ENCODE measurements at places on chromosomes 3 and 15.

DNA sequence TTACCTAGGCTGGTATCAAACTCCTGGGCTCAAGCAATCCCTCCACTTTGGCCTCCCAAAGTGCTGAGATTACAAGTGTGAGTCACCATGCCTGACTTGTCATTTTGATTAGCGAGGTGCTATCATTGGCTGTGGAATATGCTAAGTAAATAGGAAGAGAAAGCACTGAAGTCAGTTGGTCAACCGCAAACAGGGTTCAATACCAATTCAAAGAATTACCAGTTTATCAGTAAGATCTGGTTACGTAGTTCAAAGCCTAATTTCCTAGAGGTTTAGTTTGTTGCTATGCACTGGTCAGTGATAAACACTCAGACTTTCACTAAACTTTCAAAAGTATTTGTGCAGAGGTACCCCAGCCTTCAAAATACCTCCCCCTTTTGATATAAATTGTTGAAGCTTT, 29.5 kb downstream of the GLB1 start:
- peak; percentile 50 for DNase-seq

DNA sequence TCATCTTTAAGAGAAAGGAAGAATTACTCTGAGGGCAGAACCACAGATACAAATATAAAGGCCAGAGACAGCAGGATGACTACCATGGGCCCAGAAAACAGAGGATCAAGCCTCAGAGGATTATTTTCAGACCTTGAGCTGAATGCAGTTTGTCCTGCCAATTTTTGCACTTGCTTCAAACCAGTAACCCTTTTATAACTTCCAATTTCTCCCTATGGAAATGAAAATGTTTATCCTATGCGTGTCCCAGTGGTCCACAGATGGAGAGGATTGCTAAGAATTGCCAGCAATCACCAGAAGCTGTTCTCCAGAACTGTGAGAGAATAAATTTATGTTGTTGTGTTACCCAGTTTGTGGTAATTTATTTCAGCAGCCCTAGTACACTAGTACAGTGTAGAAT, 26.4 kb upstream of the MME start:
- DNase-seq = no peak

DNA sequence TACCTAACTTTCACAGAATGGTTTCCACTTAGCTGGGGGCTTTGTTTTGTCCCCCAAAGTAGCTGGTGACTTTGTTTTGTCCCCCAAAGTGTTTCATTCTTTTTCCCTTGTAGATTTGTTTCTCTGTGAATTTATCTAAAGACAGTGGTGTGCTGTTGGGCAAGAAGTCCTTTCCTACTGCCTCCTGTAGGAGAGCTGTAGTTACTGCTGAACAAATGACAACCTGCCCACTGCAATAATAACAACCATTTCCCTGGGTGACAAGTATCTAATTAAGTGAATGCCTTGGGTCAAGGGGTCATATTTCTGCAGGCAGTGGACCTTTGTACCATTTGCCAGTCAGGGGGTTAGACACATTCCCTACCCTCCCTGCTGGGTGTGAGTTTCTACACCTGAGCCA, 125.4 kb upstream of the BFSP2 start:
- DNase-seq = no peak

GRCh38 chr3:160478338-160478737, 28.8 kb upstream of the TRIM59 start:
- no peak for DNase-seq

GRCh38 chr3:6532101-6532500, 328.8 kb upstream of the GRM7 start:
- DNase-seq = no peak

DNA sequence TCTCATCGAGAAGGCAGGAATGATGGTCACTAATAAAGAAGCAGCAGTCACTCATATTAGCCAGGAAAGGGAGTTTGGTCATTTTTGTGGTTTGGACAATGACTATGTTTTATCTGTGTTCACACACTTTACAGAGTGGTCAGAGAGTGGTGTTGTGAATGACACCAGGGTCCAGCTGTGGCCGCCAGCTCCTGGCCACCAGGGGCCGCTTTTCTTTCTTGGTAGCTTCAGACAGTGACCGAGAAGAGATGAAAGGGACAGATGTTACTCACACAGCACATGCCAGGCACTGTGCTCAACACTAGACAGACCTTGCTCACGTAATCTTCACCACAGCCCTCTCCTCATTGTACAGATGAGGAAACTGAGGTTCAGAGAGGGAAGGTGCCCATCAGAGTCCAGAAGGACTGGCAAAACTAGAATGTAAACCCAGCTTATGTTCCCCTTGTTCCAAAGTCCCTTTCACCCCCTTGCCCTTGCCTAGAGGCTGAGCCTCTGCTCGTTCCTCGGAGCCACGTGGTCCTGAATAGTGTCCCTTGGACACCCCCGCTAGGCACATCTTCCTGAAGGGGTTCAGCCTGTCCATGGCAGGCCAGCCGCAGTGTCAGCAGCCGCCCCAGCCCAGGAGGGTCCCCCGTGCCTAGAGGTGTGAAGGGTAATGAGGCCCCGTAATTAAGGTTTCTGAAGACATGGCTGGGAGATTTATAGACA, 55.6 kb downstream of the CYP11A1 start:
- peak; percentile 72 for DNase-seq

- no peak for DNase-seq
Observed at GRCh38 chr3:35071772-35072171, 567.6 kb upstream of the ARPP21 start.

DNA sequence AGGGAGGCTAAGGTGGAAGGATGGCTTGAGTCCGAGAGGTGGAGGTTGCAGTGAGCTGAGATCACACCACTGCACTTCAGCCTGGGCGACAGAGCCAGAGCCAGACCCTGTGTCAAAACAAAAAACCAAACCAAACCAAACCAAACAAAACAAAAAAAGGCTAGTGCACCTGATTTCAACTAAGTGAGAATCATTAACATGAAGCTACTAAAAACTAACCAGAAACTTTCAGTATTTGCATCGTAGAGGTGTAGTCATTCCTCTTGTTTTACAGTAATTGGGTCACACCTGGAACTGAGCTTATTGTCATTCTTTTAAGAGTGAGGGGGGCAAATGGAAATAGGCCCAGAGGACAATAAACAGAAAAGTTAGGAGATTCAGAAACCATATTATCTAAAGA, 58.5 kb downstream of the ST6GAL1 start:
- no peak for DNase-seq

GRCh38 chr3:157239082-157239704, 79.2 kb upstream of the CCNL1 start:
- DNase-seq = peak; percentile 43

DNA sequence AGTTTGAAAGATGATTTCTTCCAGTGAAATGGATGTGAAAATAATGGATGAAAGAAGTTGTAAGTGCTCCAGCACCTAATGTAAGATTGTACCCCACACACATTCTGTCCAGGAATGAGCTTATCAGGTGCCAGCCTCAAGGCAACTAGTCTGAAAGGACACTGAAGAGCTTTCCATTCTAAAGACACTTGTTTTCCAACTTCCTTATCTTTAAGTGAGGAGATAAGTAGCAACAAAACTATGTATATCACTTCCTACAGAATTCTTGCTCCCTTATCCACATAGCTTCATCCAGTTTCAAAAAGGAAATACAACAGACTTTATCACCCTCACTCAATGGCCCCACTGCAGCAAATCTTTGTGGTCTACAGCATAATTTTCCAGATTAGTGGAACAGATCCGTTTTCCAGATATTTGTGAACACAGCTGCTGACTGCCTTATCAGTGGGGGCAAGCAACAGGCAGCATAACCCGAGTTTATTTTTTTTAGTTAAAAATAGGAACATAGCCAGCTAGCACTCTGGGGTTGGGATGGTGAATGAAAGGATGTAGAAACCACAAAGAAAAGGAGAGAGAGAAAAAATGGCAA, 60.6 kb downstream of the CD200R1L start:
- no peak for DNase-seq

- no peak for DNase-seq
Observed at GRCh38 chr15:66452971-66453580, 44.5 kb downstream of the SNAPC5 start.

DNA sequence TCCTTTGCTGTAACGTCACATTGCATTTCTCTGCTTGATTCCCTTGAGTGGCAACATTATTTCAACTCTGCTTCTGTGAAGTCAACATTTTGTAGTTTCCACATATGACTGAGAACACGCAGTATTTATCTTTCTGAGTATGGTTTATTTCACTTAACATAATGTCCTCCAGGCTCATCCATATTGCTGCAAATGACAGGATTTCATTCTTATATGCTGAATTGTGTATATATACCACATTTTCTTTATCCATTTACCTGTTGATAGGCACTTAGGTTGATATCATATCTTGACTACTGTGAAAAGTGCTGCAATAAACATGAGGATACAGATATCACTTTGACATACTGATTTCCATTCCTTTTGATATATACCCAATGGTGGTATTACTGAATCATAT, 878.5 kb downstream of the PLOD2 start:
- no peak for DNase-seq

DNA sequence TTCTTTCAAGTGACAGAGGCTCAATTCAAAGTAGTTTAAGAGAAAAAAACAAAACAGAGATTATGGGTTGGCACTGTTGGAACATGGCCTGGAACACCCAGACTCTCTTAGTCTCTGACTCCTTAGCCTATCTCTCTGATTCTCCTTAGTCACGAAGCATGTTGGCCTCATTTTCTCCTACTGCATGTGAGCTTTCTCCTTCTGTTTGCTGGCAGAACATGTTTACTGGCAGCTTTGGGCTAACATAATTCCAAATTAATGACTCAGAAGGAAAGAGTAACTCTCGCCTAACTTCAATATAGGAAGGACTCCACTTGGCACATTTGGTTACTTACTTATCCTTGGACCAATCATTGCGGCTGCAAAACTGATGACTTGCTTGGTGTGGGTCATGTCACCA, 21.7 kb upstream of the CCDC39 start:
- no peak for DNase-seq

GRCh38 chr3:183128709-183129108, 29.4 kb upstream of the MCCC1 start:
- no peak for DNase-seq

- DNase-seq = no peak
Observed at GRCh38 chr15:67781907-67782690, 43.2 kb upstream of the SKOR1 start.

DNA sequence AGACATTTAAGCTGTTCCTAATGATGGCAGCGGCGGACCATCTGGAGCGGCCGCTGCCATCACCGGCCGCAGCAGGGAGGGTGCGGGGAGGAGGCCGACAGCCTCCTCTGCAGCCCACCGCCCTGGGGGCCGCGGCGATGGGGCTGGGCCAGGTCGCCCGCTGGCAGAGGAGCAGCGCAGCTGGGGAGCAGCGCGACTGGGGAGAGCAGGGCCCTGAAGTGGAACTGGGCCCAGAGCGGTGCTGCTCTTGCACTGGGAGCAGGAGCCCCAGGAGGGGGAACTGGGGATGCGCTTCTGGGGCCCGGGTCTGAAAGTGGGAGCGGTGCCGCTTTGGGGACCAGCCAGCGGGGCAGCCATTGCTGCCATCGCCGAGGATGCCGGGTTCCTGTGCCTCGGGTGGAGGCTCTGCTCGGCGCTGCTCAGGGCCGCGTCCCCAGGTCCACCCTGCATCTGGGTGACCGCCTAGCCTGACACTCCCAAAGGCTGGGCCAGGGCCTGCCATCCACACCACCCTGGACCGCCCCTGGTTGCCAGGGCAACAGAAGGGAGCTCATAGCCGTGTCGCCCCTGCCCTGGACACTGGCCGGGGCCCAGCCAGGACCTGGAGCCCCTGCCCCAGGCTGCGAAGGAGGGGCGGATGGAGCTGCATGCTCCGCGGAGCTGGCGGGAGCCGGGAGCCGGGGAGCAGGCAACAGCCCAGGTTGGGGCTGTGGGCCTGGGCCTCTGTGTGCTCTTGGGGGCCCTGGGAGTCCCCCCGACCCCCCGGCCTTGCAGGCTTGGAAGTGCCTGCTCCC, 15.5 kb upstream of the PLA2G4E start:
- no peak for DNase-seq

DNA sequence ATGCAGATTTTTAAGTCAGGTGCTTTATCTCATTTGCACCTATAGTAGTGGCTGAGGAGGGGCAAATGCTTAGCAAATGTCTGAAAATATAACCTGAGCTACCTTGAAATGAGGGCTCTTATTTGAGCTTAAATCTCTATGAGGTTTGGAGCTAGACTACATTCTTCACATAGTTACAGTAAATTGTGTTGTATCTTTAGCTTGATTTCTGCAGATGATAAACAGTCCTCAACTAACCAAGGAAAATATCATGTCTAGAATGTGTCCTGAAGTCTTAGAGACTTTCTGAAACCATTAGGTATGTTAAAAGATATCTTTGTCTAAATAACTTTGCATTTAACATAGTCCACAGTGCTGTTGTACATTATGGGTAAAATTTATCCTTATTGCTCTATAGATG, 127.6 kb downstream of the ATP1B3 start:
- no peak for DNase-seq

DNA sequence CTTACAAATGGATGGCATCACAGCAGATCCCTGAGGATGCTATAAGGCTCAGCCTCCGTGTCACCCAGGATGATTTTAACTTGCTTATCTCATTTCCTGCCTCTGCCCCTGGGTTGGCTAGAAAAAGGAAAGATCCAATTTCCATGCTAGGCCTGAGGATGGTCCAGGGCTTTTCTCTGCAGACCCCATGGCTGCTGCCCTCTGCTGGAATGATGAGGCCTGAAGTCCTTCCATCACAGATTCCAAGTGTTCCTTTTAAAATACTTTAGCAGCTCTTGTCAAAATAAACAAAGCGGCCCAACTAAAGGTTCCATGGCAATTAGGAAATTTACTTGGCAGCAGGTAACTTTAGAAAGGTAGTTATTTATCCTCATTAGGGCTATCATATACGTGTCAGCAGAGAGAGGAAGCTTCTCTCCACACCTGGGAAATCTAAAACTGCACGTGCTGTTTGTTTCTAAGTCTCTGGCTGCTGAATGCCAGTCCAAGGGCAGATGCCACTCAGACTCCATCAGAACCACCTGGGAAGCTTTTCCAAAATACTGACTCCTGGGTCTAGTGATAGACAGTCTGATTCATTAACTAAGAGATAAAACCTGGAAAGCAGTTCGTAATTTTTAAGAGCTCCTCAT, 401.9 kb upstream of the IL12A start:
- peak; percentile 3 for DNase-seq

- no peak for DNase-seq
Observed at GRCh38 chr15:38438031-38438986, 15.6 kb upstream of the FAM98B start.

- no peak for DNase-seq
Observed at GRCh38 chr3:98982351-98982750, 80.9 kb upstream of the DCBLD2 start.

- DNase-seq = no peak
Observed at GRCh38 chr3:31539275-31539674, 6.5 kb downstream of the STT3B start.

GRCh38 chr15:32959077-32959476, 235.4 kb downstream of the FMN1 start:
- no peak for DNase-seq
